Naive thymus-derived CD8-positive, alpha-beta T cell (primary cell): ENCODE measurements at places on chromosomes 3 and 15. TPM values are rescaled to one million over a fixed set of nuclear protein-coding genes. Genes with fewer than 3 reads are reported as not detected.

FGD5 gene
- total RNA-seq: not detected

ANKRD63 gene
- 0.31 TPM for total RNA-seq

DNA sequence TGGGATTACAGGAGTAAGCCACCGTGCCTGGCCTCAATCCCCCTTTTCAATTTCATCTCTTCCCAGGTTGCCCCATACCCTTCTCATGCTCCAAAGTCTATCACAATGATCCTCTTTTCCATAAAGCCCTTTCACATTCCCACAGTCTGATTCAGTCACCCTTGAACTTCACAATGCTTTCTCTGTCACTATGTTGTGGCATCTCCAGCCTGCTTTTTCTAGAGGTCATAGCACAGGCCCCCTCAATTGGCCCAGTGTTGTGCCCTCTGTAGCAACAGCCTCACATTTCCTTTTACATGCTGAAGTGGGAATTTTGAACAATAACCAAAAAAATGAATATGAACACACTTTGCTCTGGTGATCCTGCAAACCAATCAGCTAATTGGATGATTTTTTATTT, 21.5 kb downstream of the DRD3 start:
- DNase-seq: no peak

DNA sequence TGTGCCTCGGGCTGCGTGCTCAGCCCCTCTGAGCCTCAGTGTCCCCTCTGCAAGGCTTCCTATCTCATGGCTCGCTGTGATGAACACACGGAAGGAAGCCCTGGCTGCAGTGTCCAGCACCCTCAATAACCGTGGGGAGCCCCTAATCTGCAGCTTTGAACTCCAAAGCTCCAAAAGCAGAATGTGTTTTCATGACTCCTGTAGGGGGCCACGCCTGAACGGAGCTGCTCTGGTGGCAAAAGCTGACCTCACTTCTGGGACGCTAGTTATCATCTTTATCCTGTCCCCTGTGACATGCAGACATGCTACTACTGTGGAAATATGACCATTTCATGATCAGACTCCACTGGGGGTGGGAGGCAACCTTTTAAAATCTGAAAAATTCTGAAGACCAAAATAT, 98.8 kb downstream of the SEC22A start:
- DNase-seq: no peak

- DNase-seq: no peak
Measured at GRCh38 chr3:186526256-186526606, 17.9 kb downstream of the CRYGS start.
